Stimulated activated CD8-positive, alpha-beta memory T cell treated with anti-CD3 and anti-CD28 coated beads, Interleukin-15, amount 100 ng/mL, for 4 hours (primary cell): ENCODE measurements at places on chromosomes 3 and 15.

DNA sequence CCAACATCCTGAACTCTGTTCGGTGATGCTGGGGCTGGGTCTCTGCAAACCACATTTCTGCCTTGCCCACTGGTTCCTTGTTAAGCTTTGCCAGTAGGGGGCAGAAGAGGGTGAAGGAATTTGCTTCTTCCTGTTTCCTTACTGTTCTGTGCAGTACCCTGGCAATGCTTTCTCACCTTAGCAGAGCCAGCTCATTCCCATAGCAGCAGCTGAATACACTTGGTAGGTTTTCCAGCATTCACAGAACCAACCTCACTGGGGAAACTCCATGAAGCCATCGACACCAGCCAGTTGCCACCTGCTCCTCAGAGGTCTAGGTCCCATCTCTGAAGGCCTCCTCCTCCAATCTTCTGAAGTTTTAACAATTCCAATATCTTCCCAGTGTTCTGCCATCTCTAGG, 308.4 kb downstream of the PDCD6IP start:
- DNase-seq: no peak

DNA sequence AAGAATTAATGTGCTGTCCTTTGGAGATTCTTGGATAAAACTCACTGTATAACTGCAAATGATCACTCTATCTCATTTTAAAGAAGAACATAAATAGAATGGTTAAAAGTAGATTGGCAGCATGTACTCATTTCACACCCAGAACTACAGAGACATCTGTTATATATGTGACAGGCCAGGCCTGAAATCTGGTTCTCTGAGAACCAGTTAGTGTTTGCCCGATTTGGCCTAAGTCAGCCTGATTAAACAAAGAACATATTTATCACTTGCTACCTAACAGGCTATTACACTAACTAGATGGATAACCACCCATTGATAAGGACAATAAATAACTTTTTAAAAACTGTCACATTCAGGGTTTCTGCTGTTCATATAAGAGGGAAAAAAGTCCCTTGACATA, 460.1 kb downstream of the CNTN4 start:
- DNase-seq: no peak

GRCh38 chr3:157132936-157133335, 27.0 kb downstream of the CCNL1 start:
- no peak for DNase-seq

DNA sequence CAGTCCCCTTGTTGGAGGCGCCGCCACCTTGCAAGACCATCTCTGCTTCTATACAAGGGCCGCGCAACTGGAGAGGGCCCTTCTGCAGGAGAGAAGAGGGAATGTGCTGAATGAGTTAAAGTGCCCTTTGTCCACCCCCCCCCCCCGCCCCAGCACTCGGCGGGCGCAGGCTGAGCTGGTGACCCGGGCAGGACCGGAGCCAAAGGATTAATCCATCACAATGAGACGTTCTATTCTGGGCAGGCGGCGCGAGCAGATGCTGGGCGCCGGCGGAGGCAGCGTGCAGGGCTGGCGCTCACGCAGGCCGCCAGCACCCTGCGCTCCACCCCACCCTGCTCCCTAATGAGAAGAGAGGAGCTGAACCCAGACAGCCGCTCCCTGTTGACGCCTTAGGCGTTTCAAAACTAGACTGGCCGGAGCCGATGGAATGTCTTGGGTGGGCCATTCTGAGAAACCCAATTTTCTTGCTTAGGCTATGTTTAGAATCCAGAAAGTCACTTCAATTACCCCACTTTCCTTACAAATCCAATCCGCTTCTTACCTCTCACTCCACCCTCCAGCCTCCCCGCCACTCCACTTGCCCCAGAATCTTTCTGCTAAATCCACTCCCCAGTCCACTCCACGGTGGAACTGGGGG, 32.9 kb downstream of the GJD2 start:
- no peak for DNase-seq

DNA sequence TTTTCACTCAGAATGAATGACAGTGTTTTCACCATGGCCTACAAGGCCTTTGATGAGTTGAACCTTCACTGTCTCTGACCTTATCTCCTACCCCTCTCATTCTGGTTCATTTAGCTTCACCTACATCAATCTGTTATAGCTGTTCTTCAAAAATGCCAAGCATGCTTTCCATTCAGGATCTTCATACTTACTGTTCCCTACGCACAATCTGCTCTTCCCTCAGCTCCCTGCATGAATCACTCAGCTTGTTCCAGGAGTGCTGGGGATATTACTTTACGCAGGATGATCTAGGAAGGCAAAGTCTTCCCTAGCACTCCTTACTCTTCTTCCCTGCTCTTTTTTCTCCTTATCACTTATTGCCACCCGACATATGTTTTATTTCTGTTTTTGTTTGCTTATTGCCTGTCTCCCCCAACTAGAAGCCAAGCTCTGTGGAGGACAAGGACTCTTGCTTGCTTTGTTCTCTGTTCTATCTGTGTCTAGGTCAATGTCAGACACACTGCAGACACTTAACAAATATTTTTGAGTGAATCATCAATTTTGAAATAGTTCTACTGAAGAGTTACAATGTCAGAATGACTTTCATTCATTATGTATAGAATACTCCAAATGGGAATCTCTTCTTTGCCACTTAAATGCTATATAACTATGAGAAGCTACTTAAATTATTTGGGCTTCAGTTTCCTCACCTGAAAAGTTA, 238.3 kb upstream of the FEZF2 start:
- no peak for DNase-seq
